ENCODE measurements at places on chromosomes 16 and 17.
A peak's percentile ranks its signal among the peaks of the same experiment; 100 is the strongest.

DNA sequence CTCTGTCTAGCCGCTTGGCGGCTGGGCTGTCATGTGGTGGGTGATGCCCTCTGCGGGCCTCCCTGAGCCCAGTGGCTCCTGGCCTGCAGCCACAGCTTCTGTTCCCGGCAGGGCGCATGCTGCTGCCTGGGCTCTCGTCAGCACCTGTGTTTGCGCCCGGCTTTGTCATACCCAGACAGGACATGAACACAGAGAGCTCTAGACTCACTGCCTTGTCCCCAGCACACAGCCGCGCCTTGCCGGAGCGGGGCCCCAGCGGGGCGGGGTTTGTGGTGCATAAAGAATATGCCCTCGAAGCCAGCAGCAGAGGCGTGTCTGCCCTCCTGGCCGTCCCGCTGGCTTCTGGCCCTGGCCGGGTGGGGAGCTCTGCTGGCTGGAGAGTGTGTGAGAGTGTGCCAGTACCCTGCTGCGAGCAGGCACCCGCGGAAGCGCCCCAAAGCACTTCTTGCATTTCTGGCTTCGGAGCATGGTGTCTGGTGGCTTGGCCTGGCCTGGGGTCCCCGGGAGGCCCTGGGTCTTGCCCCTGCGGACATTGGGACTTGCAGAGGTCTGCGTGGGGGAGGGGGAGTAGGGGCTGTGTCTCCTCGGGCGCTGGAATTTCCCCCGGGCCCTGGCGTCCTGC, 14.4 kb downstream of the ASPSCR1 start:
- peak; percentile 58 for DNase-seq

DNA sequence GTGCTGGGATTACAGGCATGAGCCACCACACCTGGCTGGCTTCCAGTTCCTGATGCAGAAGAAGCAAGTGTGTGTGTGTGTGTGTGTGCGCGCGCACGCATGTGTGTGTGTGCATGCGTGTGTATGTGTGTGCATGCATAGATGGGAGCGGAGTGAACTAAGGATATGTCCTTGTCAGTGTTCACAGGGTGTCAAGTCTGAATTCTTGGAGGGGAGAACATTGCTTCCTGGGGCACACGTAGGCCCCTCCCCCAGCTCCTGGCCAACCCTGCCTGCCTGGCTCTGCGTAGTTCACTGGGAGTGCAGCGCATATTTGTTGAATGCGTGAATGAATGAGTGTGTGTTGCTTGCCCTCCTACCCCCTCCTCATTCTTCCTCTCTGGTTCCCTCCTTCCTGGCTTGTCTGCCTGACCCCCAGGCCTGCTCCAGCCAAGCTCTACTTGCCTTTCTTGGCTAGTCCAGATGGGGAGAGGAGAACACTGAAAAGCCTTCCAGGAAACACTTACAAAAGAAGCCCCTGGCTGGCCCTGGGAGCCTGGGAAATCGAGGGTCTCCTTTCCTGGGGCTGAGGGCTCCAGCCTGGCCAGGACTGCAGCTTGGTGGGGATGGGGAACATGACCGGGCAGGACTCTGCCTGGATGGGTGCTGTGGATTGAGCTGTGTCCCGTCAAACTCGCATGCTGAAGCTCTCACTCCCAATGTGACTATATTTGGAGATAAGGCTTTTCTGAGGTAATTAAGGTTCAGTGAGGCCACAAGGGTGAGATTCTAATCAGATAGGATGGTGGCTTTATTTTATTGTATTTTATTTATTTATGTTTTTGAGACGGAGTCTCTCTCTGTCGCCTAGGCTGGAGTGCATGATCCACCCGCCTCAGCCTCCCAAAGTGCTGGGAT, 27.9 kb downstream of the IGFBP4 start:
- DNase-seq = peak; percentile 5

DNA sequence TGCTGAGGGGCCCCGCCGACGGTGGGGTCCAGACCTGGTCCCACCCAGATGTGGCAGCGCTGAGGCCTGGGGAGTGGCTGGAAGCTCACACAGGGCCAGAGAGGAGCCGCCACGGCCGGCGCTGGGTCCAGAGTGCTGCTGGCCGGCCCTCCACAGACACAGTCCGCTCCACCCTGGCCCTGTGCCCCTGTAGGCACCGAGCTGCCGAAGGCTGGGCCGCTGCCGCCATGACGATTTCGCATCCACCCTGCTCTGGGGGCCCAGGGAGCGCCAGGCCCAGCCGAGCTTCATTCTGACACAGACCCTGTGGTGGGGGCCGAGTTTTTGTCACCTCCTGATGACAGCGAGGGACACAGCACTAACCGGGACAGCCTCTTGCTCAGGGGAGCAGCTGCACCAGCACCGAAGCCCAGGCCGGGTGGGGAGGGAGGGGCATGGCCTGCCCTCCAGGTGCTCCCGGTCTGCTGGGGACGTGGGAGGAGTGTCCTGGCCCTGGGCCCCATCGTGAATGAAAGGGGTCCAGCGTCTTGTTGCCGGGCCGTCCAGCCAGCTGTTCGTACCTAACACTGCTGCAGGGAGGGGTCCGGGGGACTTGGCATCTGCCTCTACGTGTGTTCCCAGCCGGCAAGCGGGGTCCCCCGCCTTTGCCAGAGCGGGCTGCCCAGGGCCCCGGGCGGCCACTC, 27.1 kb upstream of the SSTR5 start:
- peak; percentile 19 for DNase-seq

DNA sequence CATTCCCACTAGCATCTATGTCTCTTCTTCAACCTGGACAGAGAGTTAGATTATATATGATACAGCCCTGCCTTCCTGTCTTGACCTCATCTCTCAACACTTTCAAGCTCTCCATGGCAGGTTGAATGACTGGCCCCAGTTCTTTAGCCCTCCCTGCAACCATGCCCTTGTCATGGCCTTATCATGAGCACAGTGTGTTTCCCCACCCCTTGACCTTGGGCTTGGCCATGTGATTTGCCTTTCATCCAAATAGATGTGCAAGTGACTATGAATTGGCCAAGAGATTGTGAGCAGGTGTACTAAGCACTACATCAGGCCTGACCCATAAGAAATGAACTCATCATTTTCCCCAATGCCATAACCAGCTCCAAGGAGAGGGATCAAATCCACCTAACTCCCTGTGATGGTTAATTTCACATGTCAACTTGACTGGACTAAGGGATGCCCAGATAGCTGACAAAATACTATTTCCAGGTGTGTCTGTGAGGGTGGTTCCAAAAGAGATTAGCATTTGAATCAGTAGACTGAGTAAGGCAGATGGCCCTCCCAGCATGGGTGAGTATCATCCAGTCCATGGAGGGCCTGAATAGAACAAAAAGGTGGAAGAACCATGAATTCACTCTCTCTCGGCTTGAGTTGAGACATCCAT, 97.4 kb downstream of the SLC39A11 start:
- DNase-seq = no peak

DNA sequence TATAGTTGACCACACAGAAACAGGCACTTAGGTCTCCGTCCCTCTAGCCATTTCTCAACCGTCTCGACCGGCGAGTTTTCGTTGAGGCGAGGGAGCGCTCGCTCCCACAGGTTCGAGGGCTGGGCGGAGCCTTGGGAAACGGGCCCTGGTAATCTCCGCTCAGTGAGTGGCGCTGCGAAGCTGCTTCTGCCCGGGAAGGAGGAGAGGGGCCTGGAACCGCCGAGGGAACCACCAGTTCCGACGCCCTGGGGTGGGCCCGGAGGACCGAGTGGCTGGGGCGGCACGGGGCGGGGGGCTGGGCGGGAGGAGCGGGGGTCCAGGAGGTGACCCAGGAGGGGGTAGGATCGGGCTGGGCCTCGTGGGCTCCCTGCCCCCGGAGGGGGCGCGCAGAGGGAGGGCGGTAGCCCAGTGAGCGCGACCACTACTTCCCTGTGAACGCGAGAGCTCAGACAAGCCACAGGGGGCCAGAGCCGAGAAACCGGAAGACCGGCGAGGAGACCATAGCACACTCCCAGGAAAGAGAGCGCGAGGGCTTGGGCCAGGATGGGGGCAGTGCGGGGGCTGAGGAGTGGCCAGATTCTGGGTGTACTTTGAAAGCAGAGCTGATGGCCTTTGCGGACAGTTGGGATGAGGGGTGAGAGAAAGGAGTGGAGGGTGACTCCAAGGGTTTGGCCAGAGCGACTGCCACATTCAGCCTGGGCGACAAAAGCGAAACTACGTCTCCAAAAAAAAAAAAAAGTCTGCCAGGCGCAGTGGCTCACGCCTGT, 29.9 kb upstream of the ARL4D start:
- DNase-seq = peak; percentile 40

GRCh38 chr17:42700586-42701289, 18.4 kb downstream of the CNTNAP1 start:
- no peak for DNase-seq

DNA sequence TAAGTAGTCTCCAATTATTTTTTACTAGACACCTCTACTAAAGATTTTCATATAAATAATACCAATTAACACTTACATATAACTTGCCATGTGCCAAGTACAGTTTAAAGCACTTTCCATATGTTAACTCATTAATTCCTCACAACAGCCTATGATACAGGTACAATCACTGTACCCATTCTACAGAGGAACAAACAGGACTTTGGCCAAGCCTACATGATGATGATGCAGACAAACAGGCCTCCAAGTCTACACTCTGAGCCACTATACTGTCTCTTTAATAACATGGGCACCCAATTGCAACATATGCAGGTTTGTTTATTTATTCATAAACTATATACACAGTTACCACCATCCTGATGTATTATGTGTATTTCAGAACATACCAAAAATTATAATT, 46.0 kb downstream of the TOX3 start:
- no peak for DNase-seq

DNA sequence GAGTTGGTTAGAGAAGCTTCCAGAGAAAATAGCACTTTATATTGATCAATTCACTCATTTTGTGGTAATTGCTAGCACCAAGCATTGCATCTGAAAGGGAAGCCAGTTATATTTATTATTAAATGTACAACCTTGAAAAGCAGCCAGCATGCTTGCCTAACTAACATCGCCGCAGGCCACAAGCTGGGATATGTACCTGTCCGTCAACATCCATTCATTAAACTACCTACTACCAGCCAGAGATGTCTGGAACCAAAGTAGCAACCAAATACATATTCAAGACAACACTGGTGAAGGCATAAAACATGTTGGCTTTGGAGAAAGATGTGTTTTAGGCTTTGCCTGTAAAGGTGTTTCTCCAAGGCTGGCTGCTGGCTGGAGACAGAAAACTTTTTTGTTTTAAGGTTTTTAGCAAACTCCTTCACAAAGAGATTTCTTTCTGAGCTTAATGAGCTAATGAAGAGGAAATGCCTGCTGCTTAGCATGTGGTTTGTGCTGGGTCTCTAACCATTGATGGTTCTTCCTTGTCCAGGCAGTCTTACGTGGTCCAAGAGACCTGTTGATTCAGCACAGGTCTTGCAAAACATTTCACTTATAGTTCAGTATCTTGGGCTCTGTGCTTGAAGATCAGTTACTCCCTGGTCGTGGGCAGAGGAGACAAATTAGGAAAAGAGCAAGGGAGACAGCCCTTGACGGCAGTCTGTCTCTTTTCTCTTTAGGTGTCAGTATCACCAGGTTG, 3.1 kb downstream of the ITPRIPL2 start:
- no peak for DNase-seq

- no peak for DNase-seq
Observed at GRCh38 chr16:9081158-9081557, 10.3 kb upstream of the HAPSTR1 start.

- no peak for DNase-seq
Observed at GRCh38 chr17:48568499-48569239, 9.5 kb downstream of the HOXB4 start.

DNA sequence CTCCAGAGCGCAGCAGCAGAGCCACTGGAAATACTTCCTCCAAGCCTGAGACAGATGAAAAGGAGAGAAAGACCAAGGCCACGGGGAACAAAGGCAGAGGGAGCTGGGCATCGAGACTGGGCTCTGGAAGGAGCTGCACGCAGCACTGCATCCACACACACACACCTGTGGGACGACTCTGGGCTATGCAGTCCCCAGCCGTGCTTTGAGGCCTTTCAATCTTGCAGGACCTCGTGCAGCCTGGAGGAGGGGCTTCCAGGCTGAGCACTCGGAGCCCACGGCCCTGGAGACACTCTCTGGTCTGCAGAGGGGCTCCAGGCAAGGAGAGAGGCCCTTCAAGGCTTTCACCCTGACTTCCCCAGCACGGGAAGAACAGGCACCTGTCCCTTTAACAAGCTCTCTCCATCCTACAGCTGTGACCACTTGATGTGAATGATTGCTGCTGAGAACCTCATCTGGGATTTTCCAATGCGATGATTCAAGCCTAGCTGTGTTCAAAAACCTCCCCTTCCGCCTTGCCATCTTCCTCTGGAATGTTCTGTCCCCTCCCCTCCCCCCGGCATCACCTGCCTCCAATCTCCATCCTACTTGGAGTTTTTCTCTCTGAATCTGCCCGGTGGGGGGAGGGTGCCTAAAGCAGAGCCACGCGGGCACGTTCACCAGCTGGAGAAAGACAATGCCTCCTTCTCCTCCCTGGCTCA, 37.5 kb downstream of the RBFOX3 start:
- no peak for DNase-seq

GRCh38 chr17:42853968-42854790, 3.2 kb downstream of the AOC3 start:
- no peak for DNase-seq

- DNase-seq = no peak
Observed at GRCh38 chr16:29812754-29813643, 1.0 kb downstream of the PRRT2 start.

DNA sequence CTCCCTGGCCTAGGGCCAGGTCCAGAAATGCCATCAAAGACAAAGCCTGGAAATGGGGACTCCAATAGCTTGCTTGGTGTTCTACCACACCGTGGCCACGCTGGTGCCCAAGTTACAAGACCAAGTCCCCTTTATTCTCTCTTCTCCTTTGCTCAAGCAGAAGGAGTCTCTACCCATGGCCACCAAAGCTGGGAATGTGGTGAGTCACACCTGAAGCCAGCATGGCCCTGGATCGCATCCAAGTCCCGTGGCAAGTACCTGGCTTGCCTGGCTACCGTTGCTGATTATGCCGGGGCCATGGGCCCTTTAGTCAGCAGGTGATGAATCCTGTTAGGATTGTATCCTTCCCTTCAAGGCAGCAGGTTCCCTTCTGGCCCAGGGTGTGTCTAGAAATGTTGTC, 260.0 kb downstream of the HAPSTR1 start:
- DNase-seq = no peak

Measured in anterior cingulate cortex (tissue), 58 donors.